ENCODE measurements at places on chromosomes 2 and 18.

- no peak for DNase-seq
Measured at GRCh38 chr2:134097740-134098139, 156.1 kb upstream of the MGAT5 start.

- DNase-seq, result no peak
Measured at GRCh38 chr18:35826477-35826876, 146.0 kb upstream of the RMP24 start.

- DNase-seq, result peak; percentile 59
Measured at GRCh38 chr18:47420130-47420529, 168.7 kb upstream of the SKOR2 start.

- no peak for DNase-seq
Measured at GRCh38 chr2:10930721-10931516, 19.2 kb downstream of the KCNF1 start.

DNA sequence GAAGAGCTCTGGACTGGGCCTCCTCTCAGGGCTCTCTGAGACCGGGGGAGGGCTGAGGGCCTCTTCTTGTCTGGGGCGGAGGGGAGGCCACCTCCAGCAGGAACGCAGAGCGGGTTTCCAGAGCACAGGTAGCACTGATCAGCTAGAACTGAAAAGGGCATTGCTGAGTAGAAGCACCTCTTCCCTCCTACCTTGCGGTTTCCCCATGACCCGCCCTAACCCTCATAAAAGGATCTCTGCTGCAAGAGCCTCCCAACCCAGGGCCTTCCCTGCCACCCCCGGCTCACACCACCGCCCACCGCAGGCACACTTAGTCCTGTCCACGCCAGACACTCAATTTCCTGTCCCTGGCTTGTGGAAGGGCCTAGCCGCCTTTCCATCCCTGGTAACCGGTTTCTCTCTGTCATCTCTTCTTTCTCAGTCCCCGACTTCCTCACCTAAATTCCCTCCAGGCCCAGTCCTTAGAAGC is 966 bp downstream of the ADCY3 start:
- DNase-seq, result peak; percentile 30

DNA sequence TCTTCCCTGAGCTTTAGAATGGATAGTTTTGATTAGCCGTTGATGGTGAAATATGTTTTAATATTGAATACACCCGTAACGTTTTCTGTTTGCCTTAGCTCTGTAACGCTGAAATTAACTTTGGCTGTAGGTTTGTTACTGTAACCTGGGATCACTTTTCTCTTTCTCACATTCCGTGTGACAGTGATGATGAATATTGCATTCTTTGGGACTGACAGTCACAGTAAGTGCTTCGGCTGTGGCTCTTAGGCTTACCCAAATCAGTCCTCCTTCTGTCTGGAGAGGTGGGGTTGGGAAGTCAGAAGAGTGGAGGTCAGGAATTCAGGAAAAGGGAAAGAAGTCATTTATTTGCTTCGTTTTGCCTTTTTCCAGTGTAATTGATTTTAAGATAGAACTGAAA is 18.0 kb downstream of the RMC1 start:
- DNase-seq, result no peak

DNA sequence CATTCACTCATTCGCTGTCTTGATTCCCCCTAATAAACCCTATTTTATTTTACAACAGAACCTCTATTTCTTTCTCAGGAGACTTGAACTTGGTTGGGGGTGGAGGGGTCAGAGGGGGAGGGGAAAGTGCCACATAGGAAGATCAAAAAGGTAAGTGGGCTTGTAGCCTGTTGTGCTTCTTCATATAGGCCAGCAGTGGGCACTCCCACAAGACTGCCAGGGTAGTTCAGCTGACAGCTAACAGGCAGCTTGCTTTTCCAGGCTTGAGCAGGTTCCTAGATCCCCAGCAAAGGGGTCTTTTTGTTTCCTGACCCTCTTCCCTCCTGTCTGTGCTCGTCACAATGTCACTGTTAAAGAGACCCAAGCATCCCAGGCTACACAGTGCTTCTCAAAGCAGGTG is 829 bp upstream of the KIAA2012 start:
- DNase-seq, result peak; percentile 6

DNA sequence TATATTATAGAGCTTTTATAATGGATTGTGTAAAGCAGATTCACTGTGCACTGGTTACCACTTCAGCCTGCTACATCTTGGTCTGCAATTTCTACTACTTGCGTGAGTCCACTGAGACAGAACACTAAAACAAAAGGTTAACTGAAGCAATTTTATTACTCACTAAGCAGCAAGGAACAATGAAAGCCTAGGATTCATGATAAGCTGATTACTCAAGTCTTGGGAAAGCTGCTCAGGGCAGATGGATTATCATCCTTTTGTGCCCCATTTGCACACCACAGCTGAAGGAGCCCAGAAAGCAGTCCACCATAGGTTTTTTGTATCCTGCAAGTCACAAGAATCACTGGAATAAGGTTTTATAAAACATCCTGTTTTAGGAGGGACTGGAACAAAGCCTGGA is 1215.2 kb upstream of the TMEFF2 start:
- no peak for DNase-seq

GRCh38 chr2:96146153-96146880 is 1.1 kb upstream of the DUSP2 start:
- DNase-seq, result peak; percentile 84

DNA sequence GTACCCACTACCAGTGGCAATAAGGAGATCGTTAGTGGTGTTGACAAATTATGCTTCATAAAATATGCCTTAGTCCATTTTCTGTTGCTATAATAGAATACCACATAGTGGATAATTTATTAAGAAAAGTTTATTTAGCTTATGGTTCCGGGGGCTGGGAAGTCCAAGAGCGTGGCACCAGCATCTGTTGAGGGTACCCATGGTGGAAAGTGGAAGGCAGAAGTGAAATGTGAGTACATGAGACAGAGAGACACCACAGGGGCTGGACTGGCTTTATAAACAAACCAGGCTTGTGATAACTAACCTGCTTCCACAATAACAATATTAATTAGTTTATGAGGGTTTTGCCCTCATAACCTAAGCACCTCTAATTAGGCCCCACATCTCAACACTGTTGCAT is 146.6 kb downstream of the RNF144A start:
- DNase-seq, result no peak

GRCh38 chr2:144526831-144527230 is 6.9 kb upstream of the ZEB2 start:
- no peak for DNase-seq

- no peak for DNase-seq
Measured at GRCh38 chr2:80748592-80748991, 444.0 kb upstream of the LRRTM1 start.

DNA sequence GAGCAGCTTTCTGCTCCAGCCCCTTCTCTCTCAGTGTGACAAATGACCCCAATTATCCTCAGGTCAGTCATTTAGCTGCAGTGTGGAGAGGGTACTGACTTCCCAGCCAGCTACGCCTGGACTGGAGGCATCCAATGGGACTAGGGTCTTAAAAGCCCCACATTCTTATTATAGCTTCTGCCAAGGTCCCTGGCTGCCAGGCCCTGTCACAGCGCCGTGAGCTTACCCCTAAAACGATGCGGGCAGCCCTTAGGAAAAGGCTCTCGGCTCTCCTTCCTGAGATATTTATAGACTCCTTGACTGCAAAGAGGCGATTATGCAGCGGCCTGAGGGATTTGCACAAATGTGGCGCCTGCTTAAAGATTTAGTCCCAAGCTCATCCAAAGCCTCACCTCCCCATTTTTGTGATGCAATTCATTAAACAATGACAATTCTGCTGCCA is 69.2 kb upstream of the EDAR start:
- DNase-seq, result no peak

- no peak for DNase-seq
Measured at GRCh38 chr2:20120569-20121416, 69.4 kb upstream of the LAPTM4A start.

- DNase-seq, result no peak
Measured at GRCh38 chr2:84483320-84483719, 24.2 kb upstream of the SUCLG1 start.

- no peak for DNase-seq
Measured at GRCh38 chr2:186612555-186613440, 22.9 kb downstream of the ITGAV start.

GRCh38 chr2:97913846-97914245 is 81.9 kb downstream of the TMEM131 start:
- DNase-seq, result no peak

DNA sequence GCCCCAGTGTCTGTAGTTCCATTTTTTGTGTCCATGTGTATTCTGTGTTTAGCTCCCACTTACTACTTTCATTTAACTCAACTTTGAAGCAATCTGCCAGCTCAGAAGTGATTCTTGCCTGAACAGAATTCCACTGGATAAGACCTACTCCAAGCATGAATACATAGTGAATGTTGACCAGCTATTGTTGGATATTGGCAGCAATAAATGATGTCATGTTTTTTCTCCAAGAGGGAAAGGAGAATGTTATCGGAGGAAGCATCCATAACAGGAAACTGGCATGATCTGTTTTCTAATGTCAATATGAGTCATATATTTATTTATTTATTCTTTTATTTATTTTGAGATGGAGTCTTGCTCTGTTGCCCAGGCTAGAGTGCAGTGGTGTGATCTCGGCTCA is 36.8 kb upstream of the TRAPPC8 start:
- no peak for DNase-seq

DNA sequence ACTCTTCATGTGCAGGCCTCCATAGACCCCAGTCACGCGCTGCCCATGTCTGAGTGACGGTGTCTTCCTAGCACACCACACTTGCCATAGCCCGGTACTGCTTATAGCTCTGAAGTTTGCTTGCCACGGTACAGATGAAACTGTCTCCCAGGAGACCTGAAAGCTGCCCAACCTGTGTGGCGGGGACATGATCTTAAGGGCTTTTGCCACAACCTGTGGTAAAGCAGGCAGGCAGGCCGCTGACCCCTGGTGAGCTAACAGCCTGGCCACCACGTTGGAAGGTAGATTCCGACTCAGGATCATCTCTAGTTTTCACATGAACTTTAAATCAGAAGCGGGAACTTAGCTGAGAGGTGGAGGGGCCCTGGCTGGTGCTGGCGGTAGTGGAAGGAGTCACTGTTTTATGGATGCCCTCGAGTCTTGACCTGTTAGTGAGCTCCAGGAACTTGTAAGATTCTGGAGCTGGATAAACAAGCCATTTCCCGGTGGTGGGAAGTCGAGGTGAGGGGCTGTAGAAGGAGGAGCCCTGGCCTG is 153.3 kb downstream of the ZNF236 start:
- no peak for DNase-seq

- no peak for DNase-seq
Measured at GRCh38 chr2:105793196-105793975, 48.7 kb downstream of the NCK2 start.

DNA sequence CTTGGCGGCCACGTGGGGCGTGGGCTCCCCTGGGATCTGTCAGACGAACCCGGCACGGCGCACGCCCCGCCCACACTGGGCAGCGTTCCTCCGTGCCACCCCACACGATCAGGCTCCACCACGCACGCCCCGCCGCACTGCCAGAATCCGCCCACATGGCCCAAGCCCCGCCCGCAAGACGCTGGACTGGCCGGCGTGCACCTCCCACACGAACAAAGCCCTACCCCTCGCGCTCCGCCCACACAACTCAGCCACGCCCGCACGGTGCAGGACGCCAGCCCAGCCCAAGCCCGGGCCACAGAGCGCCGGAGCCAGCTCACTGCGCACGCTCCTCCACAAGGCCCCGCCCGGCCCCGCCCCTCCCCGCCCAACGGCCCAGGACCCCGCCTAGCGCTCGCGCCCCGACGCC is 555 bp downstream of the TMEM18 start:
- peak; percentile 97 for DNase-seq

DNA sequence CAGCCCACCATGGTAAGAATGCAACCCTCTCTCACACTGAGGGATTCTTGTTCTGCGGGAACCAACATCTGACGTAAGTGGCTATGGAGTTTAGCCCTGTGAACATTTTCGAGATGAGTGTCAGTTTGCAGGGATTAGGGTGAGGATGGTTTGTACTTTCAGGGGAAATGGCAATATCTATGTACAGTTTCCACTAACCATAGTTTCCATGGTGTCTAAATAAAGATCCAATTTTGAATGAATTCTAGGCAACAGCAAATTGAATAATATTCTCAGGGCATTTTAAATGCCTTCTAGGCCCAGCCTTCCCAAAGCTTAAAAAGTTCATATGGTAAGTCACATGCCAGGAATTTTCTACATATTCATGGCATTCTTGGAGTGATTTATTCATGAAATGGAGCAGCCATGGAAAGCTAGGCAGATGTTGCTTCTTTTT is 105.4 kb upstream of the MMADHC start:
- no peak for DNase-seq

DNA sequence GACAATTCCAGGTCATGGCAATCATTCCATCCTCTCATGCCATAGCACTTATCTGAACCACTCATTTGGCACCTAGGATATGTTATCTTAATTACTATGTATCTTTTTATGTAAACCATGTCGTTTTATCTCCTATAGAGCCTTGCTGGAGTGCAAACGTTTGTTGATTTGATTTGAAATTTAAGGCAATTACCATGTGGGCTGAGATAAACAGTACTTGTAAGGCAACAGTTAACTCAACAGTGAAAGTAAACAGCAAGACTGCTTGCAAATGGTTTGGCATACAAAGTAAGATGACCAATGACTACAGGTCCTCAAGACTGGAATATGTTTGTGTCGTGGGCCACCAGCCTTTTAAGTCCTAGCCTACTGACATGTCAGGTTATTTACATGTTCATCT is 133.7 kb upstream of the ZFP36L2 start:
- DNase-seq, result no peak

DNA sequence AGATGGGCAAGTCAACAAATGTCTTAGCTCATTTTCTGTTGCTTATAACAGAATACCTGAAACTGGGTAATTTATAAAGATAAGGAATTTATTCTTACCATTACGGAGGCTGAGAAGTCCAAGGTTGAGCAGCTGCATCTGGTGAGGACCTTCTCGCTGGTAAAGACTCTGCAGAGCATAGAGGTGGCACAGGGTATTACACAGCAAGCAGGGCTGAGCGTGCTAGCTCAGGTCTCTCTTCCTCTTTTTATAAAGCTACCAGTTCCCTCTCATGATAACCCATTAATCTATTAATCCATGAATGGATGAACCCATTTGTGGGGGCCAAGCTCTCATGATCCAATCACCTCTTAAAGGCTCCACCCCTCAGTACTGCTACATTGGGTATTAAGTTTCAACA is 109.1 kb downstream of the CDK15 start:
- DNase-seq, result peak; percentile 53

GRCh38 chr18:49008716-49009115 is 58.0 kb upstream of the SMAD7 start:
- no peak for DNase-seq
